ENCODE measurements at places on chromosomes 1 and 21. TPM values are rescaled to one million over a fixed set of nuclear protein-coding genes. Genes with fewer than 3 reads are reported as not detected.
A peak's percentile ranks its signal among the peaks of the same experiment; 100 is the strongest.

The MYOG gene
- not detected for polyA plus RNA-seq

DNA sequence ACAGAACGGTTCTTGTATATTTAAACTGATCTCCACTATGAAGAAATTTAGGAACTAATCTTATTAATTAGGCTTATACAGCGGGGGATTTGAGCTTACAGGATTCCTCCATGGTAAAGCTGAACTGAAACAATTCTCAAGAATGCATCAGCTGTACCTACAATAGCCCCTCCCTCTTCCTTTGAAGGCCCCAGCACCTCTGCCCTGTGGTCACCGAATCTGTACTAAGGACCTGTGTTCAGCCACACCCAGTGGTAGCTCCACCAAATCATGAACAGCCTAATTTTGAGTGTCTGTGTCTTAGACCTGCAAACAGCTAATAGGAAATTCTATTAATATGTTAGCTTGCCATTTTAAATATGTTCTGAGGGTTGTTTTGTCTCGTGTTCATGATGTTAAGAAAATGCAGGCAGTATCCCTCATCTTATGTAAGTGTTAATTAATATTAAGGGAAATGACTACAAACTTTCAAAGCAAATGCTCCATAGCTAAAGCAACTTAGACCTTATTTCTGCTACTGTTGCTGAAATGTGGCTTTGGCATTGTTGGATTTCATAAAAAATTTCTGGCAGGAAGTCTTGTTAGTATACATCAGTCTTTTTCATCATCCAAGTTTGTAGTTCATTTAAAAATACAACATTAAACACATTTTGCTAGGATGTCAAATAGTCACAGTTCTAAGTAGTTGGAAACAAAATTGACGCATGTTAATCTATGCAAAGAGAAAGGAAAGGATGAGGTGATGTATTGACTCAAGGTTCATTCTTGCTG is 147.2 kb downstream of the NR5A2 start:
- DNase-seq, result no peak

The TBX19 gene
- polyA plus RNA-seq, result 1.7 TPM

DNA sequence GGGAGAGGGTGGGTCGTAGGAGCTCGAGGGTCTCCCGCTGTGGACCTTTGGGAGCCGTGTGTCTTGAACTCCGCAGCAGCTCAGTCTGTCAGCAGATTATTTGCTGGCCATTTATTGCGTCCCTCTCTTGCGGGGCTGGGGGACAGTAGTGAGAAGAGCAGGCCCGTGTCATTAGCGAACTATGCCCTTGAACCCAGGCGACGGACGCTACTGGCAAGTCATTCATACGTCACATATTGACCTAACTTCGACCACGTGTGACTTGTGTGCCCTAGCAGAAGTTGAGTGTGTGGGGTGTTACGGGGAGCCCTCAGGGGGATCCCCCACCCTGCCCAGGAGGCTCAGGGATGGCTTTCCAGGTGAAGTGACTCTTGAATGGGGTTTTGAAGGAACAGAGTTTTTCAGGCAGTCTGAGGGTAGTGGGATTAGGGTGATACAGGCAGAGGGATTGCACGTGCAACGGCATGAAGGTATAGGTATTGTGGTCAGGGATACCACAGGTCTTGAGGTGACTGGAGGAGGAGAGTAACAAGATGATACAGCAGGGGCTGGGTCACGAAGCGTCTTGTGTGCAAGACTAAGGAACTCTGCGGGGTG is 13.0 kb downstream of the RCC1 start:
- DNase-seq, result no peak

DNA sequence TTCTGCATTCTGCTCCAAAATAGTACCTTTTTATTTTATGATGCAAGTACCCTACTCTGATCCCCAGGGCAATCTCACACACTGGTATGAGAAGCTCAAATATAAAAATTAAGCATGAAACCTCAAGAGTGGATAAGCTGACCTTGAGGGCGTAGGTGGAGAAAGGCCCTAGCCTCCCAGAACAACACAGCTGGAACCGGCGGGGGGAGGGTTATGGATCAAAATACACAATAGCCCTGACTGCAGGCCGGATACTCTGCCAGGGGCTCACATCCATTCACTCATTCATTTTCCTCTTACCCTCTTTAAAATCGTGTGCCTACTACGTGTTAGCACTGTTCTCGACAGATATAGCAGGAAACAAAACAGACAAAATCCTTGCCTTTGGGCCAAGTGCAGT is 32.8 kb upstream of the ECE1 start:
- no peak for DNase-seq

DNA sequence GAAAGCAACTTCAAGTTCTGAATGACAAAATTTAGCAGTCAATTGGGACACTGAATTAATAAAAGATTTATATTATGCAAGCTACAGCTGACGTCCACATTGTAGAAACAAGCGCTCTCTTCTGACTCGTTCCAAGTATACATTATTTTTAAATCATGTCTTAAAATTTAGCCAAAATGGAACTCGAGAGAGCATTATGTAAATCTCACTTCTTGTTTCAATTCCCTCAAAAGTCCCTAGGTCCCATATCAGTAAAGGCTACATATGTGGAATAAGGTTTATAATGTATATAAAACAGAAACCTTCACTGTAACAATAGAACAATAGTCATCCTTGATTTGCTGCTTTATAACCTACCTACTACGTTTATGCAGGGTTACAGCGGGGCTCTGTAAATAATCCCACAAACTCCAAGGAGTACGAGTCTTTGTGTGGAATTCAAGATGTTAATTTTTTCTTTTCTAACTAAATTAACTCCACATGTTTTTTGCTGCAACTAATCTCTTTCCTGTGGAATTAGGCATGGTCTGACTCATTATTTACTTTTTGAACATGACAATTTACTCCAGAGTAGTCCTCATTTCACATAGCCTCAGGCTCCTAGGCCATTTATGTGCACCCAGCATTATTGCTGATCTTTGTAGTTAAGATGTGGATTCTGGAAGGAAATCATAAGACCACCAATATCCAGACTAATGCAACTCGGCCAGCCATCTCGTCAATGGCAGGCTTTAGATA is 785.1 kb downstream of the LTN1 start:
- DNase-seq, result no peak

- no peak for DNase-seq
These were observed 43.5 kb downstream of the WLS start for GRCh38 chr1:68188644-68189340.

The APH1A gene
- polyA plus RNA-seq, result 179 TPM

DNA sequence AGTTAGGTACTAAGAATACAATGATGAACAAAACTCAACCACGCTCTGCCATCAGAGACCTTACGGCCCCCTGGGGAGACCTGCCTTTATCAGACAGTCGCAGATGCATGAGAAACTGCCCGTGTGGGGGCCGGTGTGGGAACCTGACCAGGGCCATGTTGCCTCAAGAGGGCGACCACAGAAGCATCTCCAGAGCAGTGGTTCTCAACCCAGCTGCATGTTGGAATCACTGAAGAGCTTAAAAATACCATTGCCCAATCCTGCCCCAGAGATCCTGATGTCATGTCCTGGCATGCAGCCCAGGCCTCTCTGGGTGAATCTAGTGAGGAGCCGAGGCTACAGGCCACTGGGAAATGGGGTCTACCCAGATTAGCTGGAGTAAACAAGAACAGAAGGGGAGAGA is 108.7 kb downstream of the PRDM2 start:
- no peak for DNase-seq

DNA sequence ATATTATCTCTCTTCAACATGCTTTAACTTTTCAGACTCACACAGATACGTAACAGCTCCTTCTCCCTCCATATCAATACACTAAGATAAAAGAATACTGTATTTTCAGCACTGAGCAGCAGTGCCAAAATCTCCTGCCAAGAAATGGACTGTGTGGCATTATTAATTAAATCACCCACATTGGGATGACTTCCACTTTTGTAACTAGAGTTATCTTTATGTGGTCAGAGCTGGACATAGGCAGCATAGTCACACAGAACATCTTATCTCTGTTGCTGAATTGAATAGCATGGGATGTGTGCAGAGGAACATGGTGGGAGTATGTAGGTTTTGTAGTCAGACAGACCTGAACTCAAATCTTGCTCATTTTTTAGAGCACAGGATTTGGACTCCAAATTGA is 41.4 kb upstream of the CACYBP start:
- DNase-seq, result no peak

DNA sequence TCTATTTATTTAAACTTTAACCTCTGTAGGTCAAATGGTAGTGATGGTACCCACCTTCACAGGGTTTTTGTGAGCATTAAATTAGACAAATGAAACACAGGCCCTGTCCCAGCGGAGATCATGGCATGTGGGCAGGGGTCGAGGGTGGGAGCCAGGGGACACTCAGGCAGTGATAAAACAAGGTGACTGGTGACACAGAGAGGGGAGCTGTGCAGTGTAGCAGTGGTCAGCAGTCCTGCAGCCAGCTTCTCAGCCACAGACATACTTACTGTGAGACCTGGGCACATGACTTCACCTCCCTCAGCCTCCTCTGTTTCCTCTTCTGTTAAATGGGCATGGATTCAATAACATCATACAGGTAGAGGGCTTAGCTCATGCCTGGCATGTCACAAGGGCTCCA is 44.9 kb downstream of the SRRM1 start:
- no peak for DNase-seq

The C1orf74 gene
- polyA plus RNA-seq, result 3.8 TPM

DNA sequence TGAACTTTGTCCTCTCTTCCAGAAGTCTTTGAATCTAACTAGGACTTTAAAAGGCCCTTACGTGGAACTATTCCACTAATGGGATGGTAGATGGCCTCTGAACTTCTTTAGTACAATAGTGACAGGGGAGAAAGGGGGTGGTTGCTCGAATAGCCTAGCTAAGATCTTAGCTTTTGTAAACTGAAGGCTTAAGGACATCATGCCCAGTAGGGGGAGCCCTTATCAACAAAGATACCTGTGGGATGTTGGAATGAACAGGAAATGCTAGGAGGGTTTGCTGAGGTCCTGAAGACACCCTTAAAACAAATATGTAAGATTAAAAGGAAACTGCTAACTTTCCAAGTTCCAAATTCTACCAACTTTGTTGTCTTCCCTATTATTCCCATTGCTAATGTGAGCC is 33.2 kb downstream of the NHLH2 start:
- DNase-seq, result peak; percentile 46

DNA sequence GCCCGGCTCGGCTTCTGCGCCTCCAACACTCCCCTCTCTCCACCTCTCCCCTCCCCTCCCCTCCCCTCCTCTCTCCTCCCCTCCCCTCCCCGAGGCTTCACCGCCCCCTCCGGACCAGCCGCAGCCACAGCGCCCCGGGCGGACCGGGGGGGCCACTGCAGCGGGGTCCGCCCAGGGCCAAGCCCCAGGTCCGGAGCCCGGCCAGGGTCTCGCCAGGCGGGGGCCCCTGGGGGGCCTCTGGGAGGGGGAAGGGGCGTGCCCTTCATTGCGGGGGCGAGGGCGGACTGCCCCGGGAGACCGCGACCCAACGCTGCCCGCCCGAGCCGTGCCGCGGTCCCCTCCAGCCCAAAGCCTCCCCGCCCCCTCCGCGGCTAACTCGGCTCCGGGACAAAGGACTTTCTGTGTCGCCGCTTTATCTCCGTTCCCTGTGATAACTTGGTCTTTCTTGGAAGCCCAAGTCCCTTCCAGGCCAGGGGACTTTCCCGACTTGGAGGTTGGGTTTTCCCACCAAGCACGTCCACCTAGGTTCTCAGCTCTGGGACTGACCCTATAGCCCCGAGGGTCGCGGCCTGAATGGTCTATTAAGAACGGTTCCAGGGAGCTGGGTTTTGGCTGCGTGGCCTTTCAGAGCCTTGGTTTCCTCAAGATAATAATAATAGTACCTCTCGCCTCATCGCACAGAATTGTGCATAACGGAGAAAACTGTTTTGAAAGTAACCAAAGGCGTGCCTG is at the start of gene UBQLN4:
TSS of gene UBQLN4 (minus strand) at position 31 of the 732 bp plus-strand sequence. CDS start 97 bp downstream, outside the sequence.
- no peak for DNase-seq

DNA sequence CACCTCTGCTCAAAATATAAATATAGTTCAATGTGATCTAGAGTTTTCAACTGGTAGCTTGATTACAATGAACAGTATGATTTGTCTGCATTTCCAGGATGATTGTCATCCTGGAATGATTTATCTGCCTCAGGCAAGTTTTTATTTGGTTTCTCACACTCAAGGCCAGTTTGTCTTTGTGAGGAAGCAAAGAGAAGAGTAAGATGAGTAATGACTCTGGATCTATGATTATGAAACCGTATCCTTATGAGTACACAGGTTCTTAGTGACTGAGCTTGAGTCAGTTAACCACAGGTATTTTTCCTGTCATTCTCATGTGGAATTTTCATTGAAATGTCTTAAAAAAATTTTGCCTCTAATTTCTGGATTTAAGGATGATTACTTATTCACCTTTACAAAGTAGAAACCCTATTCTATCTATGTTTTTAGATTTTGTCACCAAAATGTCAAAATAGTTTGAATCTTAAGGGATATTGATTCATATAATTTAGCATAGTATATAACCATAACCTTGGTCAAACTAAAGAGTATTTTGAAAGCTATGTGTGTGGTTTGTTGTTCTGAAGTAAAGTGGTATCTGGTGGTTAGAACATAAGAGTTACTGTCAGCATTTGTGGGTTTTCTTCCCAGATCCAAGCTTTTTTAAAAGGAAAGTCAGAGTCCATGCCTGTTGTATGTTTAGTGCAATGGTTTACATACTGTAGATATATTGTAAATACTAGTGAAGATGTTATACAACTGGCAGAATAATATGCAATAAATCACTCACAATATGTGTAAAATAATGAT is 145.0 kb downstream of the RASAL2 start:
- no peak for DNase-seq

DNA sequence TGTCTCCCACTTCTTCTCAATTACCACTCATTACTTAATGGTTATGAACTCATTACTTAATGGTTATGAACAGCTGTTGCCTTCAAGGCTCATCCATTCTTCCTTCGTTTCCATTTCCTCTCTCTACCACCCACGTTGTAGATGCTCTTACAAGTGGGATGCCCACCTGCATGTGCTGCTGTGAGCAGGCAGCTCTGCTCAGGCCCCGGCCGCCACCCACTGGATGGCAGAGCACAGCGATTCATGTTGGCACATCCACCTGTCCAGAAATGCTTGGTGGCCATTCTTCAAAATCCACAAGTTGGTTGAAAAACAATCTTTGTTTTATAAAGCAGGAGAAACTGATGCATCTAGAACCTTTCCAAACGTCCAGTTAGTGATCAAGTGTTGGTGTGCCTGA is 14.5 kb downstream of the ATP1A1 start:
- DNase-seq, result no peak

The CSF1 gene
- polyA plus RNA-seq, result 6.2 TPM

GRCh38 chr1:209431813-209432442 is 151.6 kb upstream of the CAMK1G start:
- no peak for DNase-seq

The SSX2IP gene
- polyA plus RNA-seq, result 46.9 TPM

The DISP1 gene
- polyA plus RNA-seq, result 14.7 TPM

The RNF2 gene
- polyA plus RNA-seq, result 57.3 TPM

DNA sequence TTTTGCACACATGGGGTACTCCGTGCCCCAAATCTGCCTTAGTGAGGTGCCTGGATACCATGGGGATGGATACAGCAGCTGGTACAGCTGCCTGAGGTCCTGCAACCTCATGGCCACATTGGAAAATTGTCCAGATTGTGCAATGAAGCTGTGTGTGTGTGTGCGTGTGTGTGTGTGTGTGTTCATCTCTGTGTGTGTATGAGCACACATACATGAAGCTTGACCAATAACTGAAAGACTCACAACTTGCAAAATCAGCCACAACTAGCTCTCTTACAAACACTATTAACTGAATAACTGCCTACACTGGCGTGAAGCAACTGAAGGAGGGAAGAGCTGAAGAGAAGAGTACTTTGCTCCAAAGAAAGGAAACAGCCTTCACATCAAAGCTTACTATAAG is 78.1 kb downstream of the ERG start:
- DNase-seq, result no peak

- no peak for DNase-seq
These were observed 32.8 kb downstream of the MTARC1 start for GRCh38 chr1:220819467-220820026.

The LCE1B gene
- not detected for polyA plus RNA-seq

The CLDN17 gene
- not detected for polyA plus RNA-seq

The CFAP126 gene
- polyA plus RNA-seq, result 11.6 TPM

The MORC3 gene
- 35.6 TPM for polyA plus RNA-seq
